NCI-H1694 treated with DMSO at 0.1 percent for 48 hours (cell line): ENCODE measurements at places on chromosomes 7 and 10.

GRCh38 chr7:32660936-32661335, 165.6 kb downstream of the AVL9 start:
- DNase-seq, result no peak

DNA sequence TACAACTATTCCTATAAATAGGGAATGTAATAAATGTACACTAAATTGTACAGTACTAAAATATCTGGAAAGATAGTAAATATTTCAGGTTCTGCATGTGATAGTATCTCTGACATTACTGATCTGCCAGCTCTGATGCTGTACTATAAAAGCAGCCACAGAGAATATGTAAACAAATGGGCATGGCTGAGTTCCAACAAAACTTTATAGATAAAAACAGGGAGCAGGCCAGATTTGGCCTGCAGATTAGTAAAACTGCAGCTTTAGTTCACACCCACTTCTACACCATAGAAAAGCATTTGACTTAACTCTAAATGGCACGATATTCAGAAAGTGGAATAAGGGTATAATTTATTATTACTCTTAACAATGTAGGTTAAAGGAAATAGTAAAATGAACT, 18.8 kb upstream of the TLL2 start:
- peak; percentile 3 for DNase-seq

DNA sequence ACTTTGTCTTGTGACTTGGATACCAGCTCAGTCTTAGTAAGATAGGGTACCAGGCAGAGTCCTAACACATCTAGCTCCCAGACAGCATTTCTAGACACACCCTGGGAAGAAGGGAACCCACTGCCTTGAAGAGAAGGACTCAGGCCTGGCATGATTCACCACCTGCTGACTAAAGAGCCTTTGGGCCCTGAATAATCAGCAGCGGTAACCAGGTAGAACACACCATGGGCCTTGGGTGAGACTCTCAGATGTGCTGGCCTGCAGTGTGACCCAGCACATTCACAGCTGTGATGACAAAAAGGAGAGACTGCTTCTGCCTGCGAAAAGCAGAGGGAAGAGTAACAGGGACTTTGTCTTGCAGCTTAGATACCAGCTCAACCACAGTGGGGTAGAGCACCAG, 10.4 kb upstream of the TNKS2 start:
- DNase-seq, result no peak

- no peak for DNase-seq
Observed at GRCh38 chr10:52232561-52233350, 81.3 kb upstream of the DKK1 start.

DNA sequence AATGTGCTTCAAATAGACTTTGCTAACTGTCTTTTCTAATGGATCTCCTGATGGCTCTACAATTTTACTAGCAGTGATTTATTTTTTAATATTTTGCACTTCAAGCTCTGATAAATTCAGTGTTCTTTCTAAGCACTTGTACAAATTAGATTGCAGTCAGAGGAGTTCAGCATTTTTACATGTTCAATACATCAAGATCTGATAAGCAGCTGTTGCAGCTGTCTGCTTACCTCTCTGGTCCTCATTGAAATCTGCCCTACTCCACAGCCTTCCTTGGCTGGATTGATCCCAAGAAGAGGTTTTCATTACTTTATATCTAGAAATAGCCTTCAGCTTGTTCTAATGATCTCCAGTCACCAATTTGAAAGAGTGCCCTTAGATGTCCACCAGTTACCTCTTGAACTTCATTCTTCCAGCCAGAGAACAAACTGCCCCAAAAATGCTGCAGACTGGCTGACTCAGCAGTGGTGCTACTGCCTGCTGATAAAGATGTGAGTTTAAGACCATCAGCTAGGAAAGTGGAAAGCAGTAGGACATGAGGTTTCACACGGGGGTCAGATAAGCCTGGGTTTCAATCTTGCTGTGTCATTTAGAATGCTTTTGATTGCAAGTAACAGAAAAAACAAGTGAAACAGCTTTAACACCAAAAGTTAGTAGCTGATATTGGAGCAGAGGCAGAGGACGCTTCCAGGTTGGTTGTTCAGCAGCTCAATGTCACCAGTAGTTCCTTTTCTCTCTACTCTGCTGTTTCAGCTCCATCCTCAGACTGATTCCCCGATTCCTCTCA, 350.9 kb upstream of the NPVF start:
- no peak for DNase-seq

DNA sequence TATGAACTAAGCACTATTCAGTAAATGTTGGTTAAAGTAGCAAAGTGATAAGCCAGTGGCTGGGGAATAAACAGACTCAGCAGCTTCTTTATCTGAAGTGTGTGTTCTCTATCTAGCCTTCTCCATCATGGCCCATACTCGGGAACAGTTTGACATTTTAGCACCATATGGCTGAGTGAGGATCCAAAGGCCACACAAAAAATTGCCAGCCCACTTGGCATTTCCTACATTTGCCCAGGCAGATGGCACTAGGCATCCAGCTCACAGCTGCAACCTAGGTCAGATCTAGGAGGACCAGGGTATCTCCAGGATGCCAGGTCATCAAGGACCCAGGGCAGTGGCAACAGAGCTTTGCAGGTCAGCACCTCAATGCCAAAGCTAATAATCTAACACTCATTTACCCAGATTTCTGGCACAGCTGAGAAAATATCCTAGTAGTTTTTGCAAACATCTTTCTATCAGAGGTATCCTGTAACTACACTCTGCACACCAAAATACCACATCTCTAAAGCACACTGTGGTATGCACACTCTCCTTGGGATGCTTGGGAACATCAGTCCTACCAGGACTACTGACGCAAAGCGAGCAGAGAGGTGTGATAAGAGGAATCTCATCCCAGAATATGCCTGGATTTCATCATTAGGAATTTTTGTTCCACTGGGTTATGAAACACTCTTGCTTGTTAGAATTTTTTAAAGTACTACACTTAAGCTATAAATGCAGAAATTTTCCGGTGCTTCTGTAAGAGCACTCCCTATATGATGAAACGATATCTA, 61.7 kb downstream of the DOCK4 start:
- peak; percentile 70 for DNase-seq

DNA sequence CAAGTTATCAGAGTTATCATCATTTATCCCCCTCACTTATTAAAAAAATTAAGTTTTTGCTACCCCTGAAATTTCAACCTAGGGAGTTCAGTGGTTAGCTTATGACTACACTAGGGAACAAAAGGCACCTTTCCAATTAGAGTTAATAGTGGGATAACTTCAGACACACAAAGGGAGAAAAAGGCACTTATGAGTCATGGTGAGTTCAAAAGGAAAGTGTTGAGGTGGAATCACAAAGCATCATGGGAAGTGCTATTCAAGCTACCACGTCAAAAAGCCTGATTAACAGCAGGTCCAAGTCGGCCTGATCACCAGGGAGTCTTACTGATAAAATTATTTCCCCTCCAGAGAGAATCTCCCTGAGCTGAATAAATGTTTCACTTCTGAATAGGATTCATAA, 165.7 kb downstream of the C7orf25 start:
- no peak for DNase-seq

- DNase-seq, result no peak
Observed at GRCh38 chr7:51290702-51291540, 25.7 kb downstream of the COBL start.

GRCh38 chr10:43816351-43817321, 168.0 kb upstream of the ZNF32 start:
- no peak for DNase-seq

DNA sequence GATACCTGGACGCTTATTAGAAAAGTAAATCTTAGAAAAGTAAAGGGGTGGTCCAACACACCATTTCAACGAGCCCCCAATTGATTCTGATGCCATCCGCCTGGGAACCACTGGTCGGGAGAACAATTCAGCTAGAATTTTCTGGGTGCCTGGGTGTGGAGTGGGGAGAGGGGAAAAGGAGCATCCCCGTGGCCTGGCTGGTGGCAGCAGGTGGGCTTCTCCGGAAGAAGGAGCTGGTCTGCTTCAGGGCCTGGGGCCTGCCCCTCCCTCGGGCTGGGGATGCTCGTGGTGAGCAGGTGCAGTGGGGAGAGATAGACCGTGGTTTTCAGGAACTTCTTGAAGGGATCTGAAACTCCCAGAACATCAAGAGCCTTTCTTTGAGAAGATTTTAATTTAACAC, 39.9 kb upstream of the DUSP5 start:
- DNase-seq, result no peak

DNA sequence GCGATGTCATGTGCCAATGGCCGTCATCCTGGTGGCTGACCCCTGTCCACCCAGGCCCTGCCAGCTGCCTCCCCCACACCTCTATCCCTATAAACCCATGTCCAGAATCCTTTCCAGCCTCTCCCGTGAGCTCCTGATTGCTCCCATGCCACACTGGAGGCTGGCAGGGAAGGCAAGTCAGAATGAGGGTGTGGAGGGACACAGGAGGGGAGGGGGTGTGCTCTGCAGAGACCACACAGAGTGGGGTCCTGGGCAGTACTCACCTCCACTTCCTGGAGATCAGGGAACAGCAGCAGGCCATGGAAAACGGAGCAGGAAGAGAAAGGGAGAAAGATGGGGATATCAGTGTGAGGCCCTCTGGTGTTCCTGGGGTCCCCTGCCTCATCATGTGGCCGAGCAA, 15.7 kb downstream of the SPOCK2 start:
- DNase-seq, result no peak

- DNase-seq, result peak; percentile 58
Observed at GRCh38 chr7:19665399-19666008, 43.3 kb downstream of the POLR1F start.

DNA sequence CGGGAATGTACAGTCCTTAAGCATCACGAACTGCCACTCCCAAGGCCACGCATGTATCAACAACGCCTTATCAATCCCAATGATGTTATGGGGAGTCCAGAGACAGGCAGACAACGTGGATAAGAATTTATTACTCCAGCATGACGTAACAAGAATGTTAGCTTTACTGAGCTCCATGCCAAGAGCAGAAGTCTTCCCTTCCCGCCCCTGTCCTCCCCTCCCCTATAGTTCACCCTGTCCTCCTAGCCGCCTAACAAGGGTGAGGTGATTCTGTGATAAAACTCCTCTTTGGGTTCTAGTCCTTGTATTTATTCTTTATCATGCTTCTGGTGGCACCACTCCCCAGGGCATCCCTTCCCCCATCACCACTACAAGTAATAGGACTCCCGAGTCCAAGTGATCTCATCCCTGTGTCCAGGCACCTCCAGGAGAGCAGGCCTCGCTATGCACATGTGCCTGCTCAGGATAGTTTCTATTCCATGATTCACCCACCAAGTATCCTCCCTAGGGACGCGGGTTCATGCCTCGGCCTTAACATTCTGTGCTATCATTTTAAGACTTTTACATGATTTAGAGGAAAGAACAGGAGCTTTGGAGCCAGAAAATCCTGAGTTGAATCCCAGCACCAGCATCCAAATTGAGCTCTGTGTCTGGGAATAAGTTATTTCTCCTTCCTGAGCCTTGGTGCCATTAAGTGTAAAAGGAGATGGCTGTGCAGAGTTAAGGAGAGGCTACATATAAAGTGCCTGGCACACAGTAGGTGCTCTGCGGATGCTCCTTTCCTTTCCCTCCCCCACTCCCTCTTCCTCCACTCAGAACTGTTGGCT, 15.4 kb downstream of the GSDME start:
- no peak for DNase-seq

DNA sequence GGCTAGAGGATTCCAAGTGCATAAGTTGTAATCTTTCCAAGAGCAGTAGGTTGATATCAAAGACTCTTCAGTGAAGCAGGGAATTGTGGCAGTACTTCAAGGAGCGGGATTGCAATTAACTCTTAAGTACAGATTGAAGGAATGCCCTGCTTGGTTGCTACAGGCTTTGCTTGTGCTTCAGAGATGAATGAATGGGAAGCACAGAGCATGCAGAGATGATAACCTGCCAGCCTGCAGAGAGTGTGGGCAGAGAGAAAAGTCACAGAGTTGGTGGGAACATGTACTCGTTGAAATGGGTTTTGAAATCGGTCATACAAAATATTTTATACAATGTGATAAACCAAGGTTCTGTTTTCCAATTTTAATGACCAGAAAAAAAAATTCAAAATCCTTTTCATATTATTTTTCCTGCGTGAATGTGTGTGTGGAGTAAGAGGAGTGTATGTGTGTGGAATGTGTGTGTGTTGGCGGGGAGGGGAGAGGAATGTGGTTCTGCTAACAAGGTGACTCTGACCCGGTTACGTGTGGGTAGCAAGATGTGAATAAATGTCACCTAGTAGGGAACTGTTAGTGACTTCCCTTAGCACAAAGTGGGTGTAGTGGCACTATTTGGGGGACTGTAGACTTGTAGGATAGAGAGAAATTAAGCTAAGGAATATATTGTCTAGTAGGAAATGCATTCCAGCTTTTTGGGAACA, 697.8 kb downstream of the GATA3 start:
- DNase-seq, result no peak

DNA sequence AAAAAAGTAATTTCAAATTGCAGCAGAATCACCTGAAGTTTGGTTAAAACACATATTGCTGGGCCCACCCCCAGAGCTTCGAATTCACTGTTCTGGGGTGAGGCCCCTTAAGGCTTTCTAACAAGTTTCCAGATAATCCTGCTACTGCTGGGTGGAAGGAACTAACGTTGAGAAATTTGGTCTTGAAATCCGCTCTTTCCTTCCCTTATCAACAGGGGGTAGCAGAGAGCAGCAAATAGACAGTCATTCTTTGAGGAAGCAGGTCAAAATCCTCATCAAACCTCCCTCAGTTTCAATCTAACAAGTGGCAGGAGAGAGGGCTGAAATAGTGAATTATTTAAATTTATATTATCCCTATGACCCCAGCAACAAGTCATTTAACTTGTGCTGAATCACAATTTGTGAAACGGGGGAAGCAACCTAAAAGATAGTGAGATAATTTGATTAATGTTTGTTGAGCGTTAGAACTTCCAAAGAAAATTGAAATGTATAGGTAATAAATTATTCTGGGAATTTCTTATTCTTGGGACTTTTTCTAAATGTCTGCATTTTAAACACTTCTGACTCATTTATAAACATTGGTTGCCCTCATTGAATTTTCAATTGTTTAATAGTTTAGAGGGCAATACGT, 21.7 kb upstream of the MALSU1 start:
- peak; percentile 73 for DNase-seq

GRCh38 chr7:101236292-101236835, 1.2 kb downstream of the CLDN15 start:
- no peak for DNase-seq
